ENCODE measurements at places on chromosomes 3 and 15.
A peak's percentile ranks its signal among the peaks of the same experiment; 100 is the strongest.

- DNase-seq: no peak
Observed at GRCh38 chr15:56342653-56343052, 22.6 kb upstream of the TEX9 start.

DNA sequence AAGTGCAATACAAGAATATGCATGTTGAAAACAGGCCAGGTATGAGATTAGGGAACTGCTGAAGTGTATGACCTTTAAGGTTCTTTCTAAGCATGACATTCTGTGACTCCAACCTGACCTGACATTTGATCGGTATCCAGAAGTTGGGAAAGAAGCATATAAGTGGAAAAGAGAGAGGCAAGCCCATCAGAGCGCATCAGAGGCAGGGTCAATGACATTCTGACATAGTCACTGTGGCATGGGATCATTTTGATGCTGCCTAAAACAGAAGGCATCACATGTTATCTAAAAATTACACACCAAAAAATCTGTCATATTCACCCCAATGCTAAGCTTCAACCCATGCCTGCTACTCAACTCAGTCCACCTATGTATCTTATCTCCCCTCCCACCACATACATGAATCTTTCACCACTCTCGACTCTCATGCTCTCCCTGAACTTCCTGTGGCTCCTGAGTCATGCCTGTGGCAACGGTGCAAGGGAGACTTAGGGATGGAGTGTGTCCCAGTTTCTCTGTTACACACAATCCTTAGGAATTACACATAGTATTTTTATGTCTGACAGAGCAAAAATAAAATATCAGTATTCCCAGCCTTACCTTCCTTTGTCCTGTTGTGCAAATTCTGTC, 20.5 kb upstream of the LRRN1 start:
- DNase-seq: no peak

GRCh38 chr3:30112411-30112810, 494.0 kb upstream of the TGFBR2 start:
- no peak for DNase-seq

DNA sequence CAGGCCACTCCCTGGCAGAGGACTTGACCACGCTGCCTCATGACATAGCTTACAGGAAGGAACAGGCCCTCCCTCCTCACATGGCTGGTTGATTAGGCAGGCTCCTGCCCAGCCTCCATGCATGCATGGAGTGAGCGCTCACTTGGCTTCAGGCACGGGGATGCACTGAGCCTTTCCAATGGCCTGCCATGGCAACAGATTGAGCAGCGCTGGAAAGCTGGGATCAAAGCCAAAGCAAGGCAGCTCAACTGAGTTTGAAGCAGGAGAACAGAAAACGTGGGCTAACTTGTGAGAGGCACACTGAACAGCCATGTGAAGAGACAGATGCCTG, 5.9 kb upstream of the GRAMD2A start:
- peak; percentile 25 for DNase-seq

GRCh38 chr3:155112661-155113389, 32.7 kb downstream of the MME start:
- DNase-seq: no peak

GRCh38 chr3:43523454-43524053, 98.3 kb downstream of the ANO10 start:
- DNase-seq: no peak

GRCh38 chr3:176286476-176287085, 910.7 kb downstream of the TBL1XR1 start:
- no peak for DNase-seq

- no peak for DNase-seq
Observed at GRCh38 chr15:74294010-74294409, 57.9 kb downstream of the CCDC33 start.

DNA sequence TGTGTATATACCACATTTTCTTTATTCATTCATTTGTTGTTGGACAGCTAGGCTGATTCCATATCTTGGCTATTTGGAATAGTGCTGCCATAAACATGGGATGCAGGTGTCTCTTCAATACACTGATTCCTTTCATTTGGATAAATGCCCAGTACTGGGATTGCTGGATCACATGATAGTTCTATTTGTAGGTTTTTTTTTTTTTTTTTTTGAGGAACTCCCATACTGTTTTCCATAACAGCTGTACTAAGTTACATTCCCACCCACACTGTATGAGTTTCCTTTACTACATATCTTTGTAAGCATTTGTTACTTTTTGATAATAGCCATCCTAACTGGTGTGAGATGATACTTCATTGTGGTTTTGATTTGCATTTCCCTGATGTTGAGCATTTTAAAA, 437.7 kb downstream of the DIPK2A start:
- no peak for DNase-seq

DNA sequence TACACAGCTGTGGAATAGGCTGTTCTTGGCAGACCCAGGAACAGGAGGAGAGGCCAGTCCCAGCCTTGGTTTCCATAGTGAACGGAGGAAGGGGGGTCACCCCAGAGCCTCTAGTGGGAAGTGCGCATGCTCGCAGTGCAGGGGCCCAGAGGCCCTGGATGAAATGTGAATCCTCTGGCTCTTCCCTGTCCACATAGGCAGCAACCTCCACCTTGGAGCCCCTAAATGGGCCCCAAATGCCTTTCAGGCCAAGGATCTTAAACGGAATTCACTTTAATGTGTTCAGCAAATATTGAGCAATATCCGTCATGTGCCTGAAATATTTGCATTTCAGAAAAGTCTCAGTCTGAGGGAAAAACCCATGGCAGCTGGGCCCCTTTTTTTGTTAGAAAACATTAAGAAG, 3.3 kb upstream of the NDN start:
- no peak for DNase-seq

DNA sequence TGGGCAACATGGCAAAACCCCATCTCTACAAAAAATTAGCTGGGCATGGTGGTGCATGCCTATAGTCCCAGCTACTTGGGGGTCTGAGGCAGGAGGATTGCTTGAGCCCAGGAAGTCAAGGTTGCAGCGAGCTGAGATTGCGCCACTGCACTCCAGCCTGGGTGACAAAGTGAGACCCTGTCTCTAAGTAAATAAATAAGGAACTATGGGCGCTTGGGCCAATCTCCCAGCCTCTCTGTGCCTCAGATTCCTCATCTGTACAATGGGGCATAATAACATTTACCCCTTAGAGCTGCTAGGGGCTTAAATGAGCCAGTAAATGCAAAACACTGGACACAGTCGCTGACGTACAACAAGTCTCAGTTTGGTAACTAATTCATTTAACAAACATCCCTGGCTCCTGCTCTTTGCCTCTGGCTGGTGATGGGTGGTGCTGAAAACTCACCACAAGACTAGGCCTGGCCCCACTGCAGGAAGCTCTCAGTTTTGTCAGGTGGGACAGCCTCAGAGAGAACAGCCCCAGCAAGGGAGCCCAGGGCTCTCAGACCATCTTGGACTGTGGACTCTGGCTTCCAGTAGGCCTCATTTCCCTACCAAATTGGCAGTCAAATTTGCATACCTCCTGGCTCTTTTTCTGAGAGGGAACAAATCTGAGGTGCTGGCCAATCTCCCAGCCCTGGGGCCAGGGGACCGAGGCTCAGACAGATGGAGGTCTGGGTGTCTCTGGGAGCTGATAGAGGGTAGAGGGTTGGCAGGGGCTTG, 6.4 kb upstream of the TBC1D2B start:
- no peak for DNase-seq
